ENCODE measurements at places on chromosomes 2 and 18.

- DNase-seq = no peak
Observed at GRCh38 chr18:45519411-45520280, 95.6 kb upstream of the SLC14A2 start.

DNA sequence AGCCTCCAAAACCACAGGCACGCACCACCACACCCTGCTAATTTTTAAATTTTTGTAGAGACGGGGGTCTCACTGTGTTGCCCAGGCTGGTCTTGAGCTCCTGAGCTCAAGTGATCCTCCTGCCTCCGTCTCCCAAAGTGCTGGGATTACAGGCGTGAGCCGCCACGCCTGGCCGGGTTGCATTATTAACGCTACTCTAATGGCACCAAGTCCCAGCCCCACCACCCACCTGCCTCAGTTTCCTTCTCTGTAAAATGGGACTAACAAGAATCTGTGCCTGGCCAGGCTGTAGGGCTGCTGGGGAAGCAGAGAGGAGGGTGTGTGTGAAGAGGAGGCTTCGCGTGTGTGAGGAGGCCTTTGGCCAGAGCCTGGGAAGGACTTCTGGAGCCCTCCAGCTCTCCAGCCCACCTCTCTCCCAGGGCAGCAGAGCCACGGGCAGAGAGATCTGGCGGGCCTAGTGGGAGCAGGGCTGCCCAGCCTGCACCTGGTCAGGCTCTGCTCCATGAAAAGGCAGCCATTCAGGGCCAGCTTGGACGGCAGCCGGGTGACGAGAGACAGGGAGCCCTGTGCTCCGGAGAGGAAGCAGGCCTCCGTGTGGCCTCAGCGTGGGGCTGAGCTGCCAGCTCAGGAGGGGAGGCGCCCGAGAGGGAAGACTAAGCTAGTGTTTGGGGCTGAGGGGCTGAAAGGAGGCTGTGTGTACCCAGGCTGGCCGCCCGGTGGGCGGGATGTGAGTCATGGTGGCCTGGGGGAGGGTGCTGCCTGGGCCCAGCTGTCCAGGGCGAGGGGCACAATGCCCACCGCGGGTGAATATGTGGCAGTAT lies 7.4 kb upstream of the B3GNT7 start:
- DNase-seq = no peak

- DNase-seq = no peak
Observed at GRCh38 chr2:70959271-70959761, 19.1 kb upstream of the ANKRD53 start.

GRCh38 chr2:181235683-181236459 lies 221.3 kb upstream of the ITGA4 start:
- DNase-seq = no peak

DNA sequence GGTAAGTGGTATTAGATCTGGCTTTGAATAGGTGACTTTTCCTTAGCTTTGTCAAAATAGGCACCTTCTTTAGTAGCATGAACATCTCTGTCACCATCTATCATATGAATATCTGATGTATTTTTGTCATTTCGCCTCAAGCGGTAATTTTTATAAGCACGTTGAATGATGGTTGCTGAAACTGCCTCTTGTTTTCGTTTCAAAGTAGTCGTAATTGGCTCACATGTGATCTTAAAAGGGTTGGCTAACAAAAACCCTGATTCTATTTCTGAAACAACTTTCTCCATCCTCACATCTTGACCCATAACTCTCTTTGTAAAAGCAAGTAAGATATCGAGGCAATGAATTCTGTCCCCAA lies 29.8 kb upstream of the SCN9A start:
- no peak for DNase-seq

DNA sequence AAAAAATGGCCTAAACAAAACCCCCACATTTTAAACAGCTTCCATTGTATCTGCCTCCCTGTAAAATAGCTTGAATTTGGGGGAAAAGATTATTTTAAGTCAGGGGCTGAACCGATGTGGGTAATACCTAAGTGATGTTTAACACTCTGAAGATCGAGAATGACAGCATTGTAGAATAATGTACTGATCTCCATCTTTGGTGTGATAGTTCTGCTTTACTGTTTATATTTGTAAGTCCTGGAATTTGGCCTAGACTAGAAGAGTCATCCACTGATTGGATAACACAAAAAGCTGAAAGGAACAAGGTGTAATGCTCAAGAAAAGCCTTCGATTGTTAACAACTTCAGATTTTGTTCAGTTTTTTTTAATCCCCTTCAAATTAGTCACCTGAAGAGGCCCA lies 53.8 kb upstream of the CCDC68 start:
- DNase-seq = no peak

- no peak for DNase-seq
Observed at GRCh38 chr2:113058411-113058994, 495 bp upstream of the IL36RN start.

DNA sequence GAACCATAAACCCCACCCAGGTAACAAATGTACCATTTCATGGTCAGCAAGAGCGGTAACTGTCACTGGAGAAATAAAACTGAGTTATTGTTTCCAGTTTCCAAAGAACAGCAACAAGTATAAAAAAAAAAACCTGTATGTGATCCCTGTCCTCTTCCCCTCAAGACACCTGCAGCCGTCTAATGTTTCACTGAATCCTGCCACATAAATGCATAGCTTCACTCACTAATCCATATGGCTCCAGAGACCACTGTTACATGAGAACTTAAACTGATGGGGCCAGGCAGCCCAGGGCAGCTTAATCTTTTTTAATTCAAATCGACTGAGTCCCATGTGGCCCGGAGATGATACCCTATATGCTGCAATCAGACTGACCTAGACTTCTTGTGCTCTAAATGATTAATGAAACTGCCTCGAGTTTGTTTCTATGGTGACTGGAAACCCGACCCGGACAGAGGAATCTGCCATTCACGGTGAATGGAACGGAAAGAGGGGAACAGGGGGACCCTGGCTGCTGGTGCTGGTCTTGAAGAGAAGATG lies 60.9 kb upstream of the SIX2 start:
- no peak for DNase-seq

DNA sequence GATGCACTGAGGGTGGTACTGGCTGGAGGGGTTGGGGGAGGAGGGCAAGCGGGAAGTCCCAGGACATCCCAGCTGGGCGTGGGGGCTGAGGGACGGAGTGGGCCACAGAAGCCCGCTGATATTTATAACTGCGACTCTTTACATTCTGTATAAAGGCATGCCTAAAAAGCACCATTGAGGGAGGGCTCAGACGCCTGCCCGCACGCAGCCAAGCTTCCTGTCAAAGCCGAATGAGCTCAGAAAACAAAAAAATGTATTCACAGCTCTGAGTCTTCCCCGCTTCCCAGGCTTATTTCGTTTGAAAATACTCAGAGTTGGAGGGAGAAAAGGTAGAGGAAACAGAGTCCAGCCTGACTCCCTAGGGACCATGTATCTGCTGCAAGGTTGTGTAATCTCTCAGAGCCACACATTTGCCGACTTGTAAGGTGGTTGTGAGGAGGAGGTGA lies 170.1 kb upstream of the HAAO start:
- no peak for DNase-seq

DNA sequence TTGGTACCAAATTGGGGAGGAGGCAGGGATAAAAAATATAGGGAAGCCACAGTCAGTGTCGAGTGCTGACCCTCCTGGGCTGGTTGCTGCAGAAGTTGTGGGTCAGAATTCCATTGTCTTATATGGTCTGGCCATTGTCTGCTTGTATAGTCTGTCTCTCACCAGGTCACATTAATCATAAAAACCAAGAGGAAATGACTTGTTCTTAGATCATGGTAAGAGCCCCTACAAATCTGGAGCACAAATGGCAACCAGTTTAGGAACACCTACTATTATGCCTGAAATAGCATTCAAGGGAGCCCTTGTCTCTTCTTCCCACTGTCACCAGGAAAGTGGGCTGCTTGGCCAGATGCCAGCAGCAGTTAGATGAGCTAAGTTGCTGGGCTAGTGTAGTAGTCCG lies 119.7 kb upstream of the RMP24 start:
- no peak for DNase-seq

Measured in skeletal muscle cell (primary cell).